CD4-positive, alpha-beta T cell treated with Interleukin-21 for 1 hour (primary cell): ENCODE measurements at places on chromosomes 2 and 18.

GRCh38 chr2:241994086-241994485 lies 124.6 kb downstream of the RTP5 start:
- DNase-seq = no peak

GRCh38 chr2:80329491-80329890 lies 24.9 kb upstream of the LRRTM1 start:
- no peak for DNase-seq

DNA sequence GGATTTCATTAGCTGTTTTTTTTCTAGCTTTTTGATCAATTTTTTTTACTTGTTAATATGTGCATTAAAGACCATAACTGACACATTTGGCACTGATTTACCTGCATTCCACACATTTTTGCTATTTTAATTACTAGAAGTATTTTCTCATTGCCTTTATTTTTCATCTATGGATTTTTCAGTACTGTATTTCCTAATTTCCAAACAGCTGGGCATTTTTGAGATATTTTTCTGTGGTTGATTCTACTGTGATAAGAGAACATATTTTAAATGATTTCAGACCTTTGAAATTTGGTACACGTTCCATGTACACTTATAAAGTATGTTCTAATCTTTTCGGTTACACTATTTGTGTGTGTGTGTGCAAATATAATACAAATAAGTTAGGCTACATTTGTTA lies 135.3 kb downstream of the PARD3B start:
- DNase-seq = no peak

- DNase-seq = no peak
These were observed 313.6 kb downstream of the SLC8A1 start for GRCh38 chr2:40138314-40138713.

DNA sequence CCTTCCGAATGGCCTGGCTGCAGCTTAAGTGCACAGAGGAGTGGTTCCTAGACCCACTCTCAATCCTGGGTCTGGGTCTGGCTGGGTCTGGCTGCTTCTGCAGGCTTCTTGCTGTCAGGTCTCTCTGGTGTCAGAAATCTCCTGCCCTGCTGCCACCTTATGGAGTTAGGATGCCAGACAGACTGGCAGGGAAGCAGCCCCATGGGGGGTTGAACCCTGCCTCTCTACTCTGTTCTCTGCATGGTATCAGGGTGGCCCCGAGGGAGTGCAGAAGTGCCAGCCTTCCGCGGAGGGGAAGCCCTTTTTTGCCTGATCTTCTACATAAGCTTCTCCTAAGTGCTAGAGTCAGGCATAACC lies 89.4 kb downstream of the ZCCHC2 start:
- DNase-seq = no peak

DNA sequence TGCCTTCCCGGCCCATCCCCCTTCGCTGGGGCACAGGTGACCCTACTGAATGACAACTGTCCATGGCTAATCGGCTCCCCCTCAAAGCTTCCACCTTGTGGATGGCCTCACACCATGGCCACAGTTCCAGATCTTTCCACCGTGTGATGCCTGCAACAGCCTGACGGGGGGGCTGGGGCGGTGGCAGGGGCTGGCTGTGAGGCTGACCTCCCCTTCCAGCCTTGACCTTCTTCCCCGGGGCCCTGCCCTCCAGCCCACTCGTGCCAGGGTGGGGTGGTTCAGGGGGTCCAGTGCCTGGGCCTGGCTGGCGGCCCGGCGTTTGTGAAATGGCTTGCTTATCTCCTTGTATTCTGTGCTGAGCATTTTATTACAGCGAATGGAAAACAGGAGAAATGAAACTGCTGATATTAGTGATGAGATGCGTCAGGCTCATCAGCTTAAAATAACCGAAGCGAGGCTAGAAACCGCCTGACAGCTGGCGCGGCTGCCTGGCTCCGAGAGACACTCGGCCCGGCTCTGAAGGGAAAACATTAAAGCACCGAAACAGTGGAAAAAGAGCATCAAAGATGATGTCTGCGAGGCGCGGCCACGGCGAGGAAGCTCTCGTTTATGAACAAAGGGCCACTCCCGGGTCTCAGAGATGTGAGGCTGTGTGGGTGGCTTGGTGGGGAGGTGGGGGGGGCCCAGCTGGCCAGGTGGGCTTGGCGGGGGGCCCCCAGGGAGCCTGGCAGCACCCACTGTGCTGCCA lies 916 bp upstream of the PDCD1 start:
- peak; percentile 42 for DNase-seq

DNA sequence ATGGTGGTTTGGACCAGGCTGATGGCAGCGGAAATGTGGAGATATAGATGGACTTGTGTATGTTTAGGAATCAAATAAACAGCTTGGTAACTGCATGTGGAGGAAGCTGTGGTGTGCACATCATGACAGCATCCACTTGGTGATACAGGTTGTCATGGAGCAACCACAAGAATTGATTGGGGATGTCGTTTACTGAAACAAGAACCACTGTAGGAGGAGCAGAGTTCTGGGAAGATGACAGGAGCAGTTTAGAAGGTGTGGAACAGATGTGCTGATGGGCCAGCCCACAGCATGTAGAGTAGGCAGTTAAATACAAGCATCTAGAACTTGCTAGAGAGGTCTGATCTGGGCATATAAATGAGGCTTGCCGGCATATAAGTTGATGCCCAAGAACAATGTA lies 152.4 kb upstream of the SERPINE2 start:
- DNase-seq = no peak

GRCh38 chr2:127705391-127706065 lies 4.2 kb downstream of the SFT2D3 start:
- no peak for DNase-seq

GRCh38 chr18:3340682-3341097 lies 78.8 kb downstream of the MYL12B start:
- DNase-seq = no peak

- DNase-seq = no peak
These were observed 72.2 kb upstream of the THUMPD2 start for GRCh38 chr2:39851251-39851650.

GRCh38 chr2:186027922-186028321 lies 289.3 kb downstream of the FSIP2 start:
- DNase-seq = no peak

GRCh38 chr2:224428787-224429440 lies 27.0 kb upstream of the FAM124B start:
- DNase-seq = no peak

- no peak for DNase-seq
These were observed 847.3 kb upstream of the SOX11 start for GRCh38 chr2:4844881-4845280.

DNA sequence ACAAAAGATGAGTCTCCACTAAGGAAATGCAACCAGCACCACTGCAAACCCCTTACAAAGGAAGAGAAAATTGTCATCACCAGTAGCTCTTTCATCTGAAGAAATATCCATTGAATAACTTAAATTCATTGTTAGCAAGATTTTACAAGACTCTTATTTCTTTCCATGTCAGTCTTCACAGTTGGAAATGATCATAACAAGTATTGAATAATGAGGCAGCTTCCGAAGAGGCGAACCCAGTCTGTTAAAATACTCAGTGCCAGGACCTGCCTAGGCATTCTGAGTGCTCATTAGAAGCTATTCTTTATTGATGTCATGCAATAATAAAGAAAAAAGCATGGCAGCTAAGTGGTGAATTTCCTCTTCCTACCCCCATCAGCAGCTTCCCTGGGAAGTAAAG lies 33.5 kb downstream of the NOSTRIN start:
- no peak for DNase-seq

DNA sequence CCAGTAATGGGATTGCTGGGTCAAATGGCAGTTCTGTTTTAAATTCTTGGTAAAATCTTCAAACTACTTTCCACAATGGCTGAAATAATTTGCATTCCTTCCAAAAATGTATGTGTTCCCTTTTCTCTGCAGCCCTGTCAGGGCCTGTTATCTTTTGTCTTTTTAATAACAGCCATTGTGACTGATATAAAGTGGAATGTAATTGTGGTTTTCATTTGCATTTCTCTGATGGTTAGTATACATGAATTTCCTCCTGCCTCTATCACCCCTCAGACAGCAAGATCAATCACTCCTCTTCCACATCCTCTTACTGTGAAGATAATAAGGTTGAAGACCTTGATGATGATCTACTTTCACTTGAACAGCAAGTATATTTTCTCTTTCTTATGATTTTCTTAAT lies 304.8 kb upstream of the FSIP2 start:
- DNase-seq = no peak

GRCh38 chr2:96872591-96873349 lies 2.9 kb upstream of the SEMA4C start:
- no peak for DNase-seq

DNA sequence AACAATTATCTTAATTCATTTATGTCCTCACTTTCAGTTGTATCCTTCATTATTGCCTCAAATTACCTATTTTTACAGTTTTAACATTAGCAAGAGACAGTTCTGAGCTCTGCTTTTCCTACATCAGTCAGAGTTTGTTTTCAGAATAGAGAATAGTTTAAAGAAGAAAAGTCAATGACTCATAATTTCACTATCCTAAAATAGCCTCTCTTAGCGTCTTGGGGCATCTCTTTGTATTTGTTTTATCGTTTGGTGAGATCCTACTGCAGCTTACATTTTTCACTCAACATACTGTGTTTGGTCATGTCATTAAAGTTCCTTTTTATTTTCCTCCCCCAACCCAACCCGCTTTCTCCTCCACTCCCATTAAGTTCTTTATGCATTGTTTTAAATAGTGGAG lies 3.8 kb downstream of the SEC11C start:
- DNase-seq = no peak

DNA sequence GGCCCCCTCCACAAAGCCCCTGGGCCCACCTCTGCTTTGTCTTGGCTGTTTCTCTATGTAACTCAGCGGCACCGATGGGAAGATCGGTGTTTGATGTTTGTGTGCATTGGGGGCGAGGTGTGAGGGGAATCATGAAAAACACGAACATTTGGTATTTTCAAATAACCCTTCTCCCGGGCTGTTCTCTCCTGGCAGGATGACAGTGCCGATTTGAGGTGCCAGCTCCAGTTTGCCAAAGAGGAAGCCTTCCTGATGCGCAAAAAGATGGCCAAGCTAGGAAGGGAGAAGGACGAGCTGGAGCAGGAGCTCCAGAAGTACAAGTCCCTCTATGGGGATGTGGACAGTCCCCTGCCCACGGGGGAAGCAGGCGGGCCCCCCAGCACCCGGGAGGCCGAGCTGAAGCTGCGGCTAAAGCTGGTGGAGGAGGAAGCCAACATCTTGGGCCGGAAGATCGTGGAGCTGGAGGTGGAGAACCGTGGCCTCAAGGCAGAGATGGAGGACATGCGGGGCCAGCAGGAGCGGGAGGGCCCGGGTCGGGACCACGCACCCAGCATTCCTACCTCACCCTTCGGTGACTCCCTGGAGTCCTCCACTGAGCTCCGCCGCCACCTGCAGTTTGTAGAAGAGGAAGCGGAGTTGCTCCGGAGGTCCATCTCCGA lies 78.1 kb downstream of the MTCL1 start:
- no peak for DNase-seq

DNA sequence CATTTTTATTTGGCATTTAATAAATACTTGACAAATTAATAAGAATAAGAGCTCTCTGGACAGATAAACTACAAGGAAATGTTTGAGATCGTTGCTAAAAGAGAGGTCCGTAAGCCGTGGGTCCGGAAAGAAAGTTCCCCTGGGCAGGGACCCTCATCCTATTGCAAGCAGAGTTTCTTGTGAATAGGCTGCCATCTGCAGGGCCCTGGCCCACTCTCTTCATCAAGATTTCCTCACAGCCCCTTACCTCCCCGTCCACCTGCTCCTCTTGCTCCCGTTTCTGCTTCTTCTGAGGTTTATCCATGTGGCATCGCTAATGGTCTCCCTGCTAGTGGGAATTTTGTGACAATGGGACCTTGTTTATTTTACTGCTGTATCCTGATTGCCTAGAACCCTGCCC lies 30.1 kb upstream of the MC5R start:
- DNase-seq = no peak

DNA sequence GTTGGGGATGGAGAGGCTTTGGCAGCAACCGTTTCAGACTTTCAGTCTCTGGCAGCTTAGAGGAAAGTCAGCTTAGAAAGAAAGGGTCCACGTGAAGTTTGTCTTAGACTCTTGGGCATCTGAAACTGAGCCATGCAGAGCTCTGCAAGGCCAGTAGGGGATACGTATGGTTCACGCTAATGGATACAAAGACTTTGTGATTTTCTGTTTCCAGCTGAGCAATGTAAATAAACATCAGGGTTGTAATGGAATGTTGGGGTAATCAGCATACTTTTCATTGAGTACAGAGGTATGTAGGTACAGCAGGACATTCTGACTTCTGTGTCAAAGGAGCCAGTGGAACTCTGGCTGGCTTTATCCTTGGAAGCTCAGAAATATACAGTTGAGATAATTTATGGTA lies 31.0 kb downstream of the RALB start:
- DNase-seq = no peak

DNA sequence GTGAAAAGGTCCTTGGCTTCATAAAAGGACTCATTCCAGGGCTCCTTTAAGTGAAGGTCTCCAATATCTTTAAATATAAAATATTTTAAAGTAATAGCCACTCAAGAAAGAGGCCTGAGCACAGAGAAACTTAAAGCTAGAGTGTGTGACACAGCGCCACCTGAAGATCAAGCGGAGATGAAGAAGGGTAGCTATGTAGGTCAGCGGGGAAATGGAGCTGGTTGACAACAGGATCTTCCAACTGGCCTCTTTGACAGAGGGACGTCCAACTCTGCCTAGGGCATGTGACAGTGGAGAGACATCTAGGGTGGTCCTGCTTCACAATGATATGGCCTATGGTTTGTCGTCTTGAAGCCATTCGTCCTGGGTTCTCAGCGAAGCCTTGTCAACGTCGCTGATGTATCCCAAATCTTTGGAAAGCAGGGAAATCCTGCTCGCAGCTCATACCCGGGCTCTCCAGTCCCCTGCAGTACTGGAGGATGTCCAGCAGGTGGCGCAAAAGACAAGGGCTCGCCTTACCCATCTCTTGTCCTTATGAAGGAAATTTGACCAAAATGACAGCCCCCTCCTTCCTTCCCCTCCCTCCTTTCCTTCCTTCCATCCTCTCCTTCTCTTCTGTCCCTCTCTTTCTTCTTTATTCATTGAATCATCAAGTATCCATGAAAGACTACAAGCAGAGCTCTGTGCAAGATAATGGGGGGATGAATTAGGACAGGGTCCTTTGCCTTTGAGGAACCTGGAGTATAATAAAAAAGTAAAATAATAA lies 59.6 kb downstream of the LONRF2 start:
- DNase-seq = peak; percentile 45

DNA sequence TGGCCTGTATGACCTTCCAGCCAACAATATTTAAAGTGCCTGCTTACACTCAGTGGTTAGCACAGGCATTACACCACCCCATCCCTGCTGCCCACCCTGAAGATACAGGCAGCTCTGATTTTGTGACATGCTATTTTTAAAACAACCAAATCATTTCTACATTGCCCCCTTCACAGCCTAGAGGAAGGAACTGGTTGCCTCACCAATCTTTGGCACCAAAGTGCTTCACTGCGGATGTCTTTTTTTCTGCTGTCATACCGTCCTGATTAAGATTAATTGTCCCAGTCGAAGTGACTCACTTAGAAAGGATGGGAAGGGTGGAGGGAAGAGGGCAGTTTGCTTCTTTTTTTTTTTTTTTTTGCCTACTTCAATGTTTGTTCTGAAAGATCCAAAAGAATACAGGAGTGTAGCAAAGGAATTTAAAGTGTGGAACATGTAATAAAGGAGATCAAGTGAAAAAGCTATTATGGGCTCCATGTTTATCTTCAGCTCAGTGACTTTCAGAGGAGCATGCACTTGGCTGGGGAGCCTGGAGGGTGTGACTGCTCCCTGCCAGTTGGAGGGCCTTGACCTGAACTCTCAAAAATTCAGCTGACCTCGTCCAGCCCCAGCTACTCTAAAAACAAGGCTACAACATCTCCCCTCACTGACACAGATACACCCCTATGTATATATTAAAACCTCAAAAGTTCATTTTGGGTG lies 501.1 kb upstream of the TNP1 start:
- no peak for DNase-seq
